ENCODE measurements at places on chromosomes 13 and 19.

DNA sequence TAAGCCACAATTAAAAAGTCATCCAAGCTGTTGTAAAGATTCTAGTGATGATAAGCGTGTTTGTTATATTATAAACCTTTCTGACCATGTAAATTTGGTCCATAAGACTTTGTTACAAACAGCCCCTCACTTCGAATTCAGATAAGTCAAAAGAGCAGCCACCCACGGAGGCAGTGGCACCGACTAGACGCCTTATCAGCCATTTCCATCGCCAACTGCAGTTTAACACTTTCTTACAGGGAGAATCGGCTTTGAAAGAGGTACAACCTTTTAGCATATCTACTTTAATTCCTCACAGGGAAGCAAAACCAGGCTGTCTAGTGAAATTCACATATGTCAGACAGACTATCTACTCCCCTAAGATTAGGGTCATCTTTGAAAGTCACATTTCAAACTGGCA, 47.5 kb downstream of the SOX21 start:
- no peak for DNase-seq

GRCh38 chr19:2973229-2973628, 4.1 kb upstream of the TLE6 start:
- DNase-seq: no peak

DNA sequence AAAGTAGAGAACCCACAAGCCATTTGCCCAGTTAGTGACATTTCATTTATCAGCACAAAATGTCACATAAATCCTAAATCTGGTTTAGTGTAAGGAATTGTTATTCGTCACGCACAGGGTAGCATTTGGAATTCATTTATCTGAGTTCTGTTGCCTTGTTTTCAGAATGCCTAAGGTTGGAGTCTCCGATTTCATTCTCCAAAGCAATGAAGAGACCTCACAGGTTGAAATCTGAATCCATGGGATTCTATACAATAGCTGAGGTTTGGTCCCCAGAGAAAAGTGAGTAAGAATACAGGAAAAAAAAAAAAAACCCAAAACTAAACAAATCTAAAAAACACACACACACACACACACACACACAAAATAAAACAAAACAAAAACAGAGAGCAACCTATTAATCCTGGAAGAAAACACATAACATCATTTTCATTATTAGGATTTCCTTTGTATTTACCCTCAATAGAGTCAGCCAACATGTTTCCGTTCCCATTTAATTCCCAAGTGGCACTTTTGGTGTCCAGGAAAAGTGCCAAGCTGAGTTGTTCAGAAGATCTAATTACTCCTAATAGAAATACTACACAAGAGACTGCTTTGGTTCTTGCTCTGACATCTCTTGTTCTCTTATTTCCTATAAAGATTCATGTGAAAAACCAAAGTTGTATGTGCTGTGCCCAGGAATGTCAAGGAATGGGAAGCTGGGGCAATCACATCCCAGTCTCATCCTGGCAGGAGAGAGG, 36.2 kb upstream of the LRCH1 start:
- no peak for DNase-seq

DNA sequence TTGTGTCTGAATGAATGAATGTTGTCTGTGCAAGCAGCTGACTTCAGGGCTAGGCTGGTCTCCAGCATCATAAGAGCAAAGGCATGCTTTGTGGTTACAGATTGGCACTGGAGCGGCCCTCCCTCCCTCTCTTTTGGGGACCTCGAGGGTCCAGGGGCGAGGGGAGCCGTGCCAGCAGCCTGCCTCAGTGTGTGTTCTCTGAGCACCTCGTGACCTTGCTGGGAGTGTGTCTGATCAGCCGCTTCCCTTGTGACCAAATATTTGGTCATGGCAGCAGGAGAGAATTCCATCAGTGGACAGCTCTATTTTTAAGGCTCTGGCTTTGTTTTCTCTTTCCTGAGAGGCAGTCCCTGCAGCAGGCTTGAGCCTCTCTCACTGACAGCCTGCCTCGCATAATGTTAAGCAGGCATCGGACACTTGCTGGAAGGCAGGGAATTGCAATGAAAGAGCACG, 329.7 kb downstream of the UQCRFS1 start:
- DNase-seq: no peak

DNA sequence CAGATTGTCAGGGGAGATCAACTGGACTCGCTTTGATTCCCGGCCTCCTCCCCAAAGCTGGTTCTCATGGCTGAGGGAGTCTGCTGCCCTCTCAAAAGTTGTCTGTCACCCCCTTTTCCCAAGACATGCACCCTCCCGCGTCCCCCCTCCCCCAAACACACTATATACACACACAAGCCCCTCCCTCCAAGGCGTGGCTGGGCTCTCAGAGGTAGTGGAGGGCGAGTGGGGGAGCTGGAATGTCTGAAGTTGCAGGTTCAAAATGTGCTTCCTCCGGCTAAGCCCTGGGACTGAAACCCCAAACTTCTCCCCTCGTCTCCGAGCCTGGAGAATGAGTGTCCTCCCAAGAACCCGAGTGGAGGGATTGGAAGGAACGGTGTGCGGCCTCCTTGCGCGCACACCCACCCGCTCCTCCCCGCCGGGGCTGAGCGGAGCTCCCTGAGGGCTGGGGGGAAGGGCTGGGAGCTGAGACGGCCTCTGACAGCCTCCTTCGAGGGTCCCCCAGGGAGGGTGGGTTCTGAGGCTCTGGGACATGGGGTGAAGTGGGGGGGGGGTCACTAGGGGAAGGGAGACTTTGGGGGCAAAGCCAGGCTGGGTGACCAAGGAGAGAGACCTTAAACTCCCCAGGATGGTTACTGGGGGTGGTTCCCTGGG, 9.9 kb upstream of the MEIS3 start:
- no peak for DNase-seq
